ENCODE measurements at places on chromosomes 6 and 20.

- DNase-seq = no peak
These were observed 17.7 kb downstream of the MYLIP start for GRCh38 chr6:16146527-16146955.

DNA sequence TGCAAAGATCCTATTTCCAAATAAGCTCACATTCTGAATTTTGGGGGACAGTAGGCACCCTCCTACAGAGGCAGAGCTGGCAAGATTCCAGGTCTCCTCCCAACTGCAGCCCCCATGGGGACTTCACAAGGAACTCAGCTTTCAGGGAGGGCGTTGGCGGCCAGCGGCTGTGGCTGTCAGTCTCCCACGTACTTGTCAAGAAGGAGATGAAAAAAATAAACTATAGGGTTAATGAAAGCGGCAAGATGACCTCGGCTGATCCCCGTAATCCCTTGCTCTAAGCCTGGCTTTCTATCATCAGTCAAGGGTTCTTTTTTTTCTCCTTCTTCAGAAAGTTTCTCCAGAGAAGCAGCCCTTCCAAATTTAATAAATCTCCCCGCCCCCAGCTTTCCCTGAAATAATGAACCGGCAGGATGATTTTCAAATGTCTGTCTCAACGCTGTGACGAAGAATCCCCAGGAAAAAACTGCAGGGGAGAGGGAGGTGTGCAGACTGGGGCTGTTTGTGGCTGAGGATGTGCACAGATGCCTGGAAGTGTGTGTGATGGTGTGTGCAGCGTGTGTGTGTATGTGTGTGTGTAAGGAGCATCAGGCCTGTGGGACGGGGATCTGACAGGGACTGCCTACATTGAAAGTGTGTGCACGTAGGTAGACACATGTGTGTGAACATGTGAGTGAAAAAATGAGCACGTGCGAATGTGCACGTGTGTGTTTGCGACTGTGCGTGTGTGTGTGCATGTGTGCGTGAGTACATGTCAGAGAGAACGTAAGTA is 78.7 kb downstream of the SLC2A10 start:
- DNase-seq = no peak

DNA sequence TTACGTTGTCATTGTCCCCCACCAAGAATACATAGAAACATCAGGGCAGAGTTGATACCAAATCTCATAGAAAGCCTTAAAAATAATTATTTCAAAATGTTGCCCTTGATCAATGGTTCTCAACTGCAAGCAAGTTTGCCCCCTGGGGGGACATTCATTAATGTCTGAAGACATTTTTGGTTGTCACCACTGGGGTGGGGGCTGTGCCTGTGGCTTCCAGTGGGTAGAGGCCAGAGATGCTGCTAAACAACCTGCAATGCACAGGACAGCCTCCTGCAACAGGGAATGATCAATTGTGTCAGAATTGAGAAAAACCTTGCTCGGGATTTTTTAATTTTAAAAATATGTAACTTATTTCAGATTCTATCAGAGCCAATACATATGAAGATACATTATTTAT is 130.6 kb upstream of the DOK5 start:
- DNase-seq = no peak

- no peak for DNase-seq
These were observed 46.9 kb upstream of the CD93 start for GRCh38 chr20:23132930-23133559.

- no peak for DNase-seq
These were observed 3.0 kb downstream of the DNPH1 start for GRCh38 chr6:43226192-43226851.

- no peak for DNase-seq
These were observed 20.2 kb downstream of the STAU1 start for GRCh38 chr20:49167811-49168507.

Data from A549 (cell line).